SK-N-SH (cell line): ENCODE measurements at places on chromosomes 7 and 10.

DNA sequence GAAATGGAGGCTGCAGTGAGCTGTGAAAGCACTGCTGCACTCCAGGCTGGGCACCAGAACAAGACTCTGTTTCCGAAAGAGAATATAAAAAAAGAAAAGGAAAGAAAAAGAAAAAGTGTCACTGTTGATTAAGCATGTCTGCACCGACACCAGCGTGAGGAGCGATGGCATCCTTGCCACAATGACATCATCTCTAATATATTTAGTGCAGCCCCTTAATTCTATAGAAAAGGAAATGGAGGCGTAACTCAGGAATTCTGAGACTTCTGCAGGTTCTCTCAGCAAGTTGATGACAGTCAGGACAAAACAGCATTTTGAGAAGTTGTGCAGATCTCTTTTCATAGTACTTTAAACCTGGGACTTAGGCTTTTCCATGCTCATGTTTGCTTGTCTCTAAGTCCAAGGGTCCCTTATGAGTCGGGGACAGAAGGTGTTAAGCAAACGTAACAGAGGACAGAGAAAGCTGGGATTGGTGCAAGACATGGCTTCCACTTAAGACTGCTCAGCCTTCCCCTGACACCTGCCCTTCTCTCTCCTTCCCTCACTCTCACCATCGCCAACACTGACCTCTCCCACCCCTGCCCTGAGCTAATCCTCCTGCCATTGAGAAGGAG lies 16.9 kb upstream of the ANKRD1 start:
- no peak for DNase-seq

- DNase-seq: no peak
These were observed 71.6 kb upstream of the LAMB4 start for GRCh38 chr7:108201766-108202165.

- no peak for DNase-seq
These were observed 254.7 kb downstream of the KLF6 start for GRCh38 chr10:3530346-3530745.

DNA sequence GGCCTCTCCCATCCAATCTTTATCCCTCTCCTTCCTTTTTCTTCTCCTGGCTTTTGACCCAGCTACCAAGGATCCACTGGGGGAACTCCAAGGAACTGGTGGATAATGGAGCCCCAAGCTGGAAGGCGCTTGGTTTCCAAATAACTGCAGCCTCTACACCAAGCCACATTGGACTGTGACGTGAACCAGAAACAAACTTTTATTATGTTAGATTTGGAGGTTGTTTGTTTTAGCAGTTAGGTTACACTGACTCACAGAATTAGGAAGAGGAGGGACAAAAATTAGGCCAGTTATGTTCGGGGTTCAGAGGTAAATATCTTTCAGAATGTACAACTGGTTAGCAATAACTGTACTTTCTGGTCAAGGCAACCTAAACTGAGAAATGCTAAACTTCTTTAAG lies 21.3 kb upstream of the ANK3 start:
- no peak for DNase-seq

DNA sequence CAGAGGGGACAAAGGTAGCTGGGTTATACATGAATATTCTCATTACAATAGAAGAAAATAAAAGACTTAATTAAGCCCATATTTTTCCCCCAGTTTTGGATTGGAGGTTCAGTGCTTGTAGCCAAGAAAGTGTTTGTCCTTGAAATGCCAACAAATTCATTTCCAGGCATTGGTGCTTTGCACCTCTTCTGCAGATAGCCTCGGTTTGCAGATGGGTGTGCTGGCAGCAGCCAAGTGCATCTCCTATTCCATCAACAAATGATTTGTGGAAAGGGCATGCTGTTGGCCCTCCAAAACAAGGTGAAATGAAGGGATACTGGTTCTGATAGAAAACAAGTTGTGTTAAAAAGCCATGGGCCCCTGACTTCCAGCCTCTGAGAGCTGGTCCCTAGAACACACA lies 187.3 kb downstream of the DPY19L1 start:
- no peak for DNase-seq

GRCh38 chr10:105707603-105708002 lies 1066.5 kb downstream of the SORCS3 start:
- DNase-seq: no peak

- DNase-seq: no peak
These were observed 281 bp upstream of the EXOC6 start for GRCh38 chr10:92848037-92848440.

DNA sequence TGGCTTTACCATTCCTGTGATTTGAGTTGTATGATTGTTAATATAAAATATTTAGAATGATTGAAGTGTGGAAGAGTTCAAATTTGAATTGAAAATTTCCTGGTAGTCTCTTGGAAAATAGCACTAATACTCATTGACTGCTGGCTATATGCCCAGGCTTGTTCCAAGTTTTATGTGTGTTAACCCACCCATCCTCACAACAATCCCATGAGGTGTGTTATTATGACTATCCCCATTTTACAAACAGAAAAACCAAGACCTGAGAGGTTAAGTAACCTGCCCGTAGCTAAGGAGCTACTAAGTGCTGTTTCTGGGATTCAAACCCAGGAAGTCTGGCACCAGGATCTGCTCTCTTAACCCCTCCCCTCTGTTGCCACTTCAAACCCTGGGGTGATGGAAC lies 213.9 kb downstream of the CREB5 start:
- DNase-seq: no peak

GRCh38 chr10:44369296-44369695 lies 15.6 kb downstream of the CXCL12 start:
- DNase-seq: no peak

DNA sequence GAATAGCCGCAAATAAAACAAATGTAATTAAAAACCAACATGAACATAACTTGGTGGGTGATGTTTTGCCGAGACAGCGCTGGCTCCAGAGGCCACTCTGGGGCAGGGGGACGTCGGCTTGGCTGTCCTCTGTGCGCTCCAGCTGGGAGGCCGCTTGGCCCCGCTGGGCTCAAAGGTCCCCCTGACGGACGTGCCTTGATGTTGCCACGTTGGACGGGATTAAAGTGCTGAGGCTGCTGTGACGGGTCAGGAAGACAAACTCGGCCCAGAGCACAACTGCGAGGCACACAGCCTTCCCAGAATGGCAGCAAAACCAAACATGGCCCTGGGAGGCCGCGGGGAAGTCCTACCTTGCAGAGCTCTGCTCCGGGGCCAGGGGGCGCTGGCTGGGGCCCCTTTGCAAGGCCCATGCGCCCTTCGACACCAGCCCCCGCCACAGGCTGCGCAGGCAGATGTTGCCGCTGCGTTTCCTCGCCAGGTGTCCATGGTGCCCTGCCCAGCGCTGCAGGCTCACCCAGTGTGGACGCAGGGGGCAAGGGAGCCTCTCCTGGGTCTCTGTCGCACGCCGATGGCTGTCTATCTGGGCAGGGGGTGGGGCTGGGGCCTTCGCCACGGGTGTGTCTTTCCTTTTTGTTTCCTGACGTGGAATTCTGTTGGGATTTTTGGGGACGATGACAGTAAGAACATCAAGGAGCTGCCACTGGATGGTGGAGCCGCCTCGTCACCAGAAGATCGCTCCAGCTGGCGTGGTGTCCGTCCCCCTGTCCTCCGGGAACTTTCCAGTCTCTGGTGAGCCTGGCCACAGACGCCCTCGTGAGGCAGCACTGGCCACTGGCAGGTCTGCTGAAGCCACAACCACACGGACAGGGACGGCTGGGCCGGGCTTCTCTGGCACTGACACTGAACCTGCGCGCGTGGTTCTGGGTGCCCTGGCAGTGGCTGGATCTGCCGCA lies 99.6 kb upstream of the DIP2C start:
- DNase-seq: peak; percentile 91

DNA sequence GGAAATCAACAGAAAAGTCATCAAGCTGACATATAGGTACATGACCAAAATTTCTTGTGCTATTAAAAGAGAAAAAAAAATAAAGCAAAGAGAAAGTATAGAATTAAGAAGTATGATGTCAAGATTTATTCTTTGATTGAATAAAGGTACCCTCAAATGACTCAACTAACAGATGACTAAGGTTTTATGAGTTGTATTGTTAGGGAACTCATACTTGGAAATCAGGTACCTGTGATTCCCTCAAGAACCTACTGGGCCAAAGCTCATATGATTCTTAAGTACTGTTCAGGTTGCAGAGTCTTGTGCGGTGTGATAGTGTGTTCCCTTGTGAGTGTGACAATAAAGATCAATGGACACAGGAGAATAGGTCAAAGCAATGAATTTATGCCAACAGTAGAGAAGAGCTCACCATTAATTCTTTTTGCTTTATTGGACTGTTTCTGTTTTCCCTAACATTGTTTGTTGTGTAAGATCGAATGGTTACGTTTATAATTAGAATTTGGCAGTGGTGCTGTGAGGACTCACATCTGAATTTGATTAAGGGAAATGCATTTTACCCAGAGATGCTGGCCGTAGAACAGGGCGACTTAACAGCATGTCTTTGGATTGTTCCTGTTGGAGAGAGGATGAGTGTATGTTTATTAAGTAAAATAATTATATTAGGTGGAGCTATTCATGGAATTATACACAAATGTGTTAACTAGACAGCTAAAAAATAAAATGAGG lies 293.2 kb upstream of the SEMA3D start:
- DNase-seq: peak; percentile 12

DNA sequence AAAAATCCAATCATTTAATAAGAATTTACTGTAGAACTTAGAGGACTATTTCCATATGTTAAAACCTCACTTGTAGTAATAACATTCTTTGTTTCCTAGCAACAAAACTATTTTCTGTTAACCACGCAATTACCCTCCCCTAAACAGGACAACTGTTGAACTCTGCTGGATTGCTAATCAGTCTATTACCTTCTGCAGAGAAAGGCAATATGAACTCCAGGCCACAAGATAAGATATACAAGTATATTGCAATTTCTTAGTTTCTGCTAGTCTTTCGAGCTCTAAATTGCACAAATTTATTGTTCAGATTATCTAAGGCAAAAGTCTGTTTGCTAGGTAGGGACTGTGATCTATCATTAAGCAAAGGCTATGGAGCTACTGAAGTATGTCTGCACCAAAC lies 920.1 kb upstream of the LRRN3 start:
- no peak for DNase-seq

DNA sequence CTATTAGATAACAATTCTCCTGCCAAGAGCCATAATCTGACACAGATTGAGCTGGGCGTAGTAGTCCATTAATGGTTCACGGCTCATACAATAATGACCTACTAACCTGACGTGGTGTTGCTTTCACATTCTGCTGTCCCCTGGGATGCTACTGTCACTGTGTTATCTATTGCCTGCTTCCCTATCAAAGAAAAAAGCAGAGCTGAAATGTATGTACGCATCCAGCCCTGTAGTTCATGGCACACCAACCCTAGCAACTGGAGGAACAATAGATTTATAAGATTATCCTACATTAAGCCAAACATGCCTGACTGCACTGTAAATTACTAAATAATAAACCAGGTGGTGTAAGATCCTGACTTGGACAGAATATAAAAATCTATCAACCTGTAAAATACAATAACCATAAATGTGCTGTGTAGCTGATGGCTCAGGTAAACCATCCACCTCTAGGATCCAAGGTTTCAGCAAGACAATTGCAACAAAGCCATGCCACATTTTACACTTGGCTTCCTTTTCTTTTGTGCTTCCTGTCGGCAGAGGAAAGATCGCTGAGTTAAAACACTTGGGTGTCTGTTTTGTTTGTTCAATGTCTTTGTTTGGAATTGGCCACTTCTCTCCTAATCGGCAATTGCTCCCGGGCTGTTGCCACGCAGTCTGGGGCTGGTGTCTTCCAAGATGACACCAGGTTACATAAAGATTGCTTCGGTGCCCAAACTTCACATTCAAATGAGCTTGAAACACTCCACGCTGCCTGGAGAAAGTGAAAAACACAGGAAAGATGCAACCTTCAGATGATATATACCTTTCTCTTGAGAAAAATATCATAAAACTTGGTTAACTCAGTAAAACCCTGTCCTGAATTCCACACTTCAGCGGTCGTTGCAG lies 143.9 kb upstream of the MGMT start:
- DNase-seq: no peak

DNA sequence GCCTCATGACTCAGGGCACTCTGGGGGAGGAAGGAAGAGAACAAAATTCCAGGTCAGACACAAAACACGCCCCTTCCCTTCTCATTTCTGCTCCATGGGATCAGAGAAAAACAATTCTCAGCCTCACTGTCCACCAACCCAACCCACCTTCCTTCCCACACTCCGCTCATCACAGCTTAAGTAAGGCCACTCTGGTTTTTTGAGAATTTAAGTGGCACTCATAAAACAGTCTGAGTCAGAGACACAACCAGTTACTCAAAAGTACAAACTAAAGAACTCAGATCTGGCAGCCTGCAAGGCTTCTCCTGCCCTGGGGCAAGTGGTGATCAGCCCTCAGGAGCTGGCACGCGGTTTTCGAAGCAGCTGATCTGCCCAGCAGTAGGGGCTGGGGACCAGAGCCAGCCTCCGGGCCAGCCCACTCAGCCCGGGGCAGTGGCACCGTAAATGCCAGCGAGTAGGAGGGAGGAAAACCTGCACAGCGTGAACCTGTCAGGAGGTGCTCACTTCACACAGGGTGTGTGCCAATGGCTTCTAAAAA lies 39.1 kb upstream of the ABLIM1 start:
- DNase-seq: no peak

DNA sequence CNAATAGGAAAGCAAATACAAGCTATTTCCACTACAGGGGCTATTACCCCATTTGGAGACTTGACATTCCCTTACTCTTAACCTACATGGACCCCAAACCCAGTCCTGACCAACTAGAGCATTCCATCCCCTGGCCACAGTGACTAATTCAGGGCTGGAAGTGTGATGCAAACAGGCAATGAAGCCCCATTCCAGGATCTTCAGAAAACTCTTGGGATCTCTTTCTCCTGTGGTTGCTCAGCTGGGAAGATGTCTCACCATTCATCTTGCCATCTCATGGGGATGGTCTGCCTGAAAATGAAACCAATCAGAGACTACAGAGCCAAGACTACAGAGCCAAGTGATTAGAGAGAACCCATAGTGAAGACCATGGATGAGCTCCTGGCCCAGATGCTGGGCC lies 206.2 kb downstream of the ZNF365 start:
- DNase-seq: no peak

DNA sequence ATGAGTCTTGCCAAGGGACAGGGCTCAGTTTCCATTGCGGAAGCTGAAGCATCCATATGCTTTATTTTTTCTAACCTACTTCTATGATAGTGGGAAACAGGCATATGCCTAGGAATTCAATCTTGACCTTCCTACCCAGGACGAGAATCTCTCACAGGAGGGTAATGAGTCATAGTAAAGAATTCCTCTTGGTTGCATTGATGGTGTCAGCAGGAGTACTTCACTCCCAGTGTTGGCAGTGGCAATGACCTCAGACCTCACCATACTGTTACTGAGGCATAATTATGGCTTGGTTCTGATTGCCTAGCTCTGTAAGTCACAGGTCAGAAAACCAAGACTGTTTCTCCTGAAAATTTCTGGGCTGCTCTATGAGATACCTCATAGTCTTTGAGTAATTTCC lies 552.9 kb downstream of the ARL4A start:
- no peak for DNase-seq

GRCh38 chr7:157113607-157114006 lies 25.1 kb upstream of the UBE3C start:
- no peak for DNase-seq

- DNase-seq: no peak
These were observed 178.8 kb downstream of the ELMO1 start for GRCh38 chr7:37269711-37270508.
